ENCODE measurements at places on chromosomes 7 and 10. TPM values are rescaled to one million over a fixed set of nuclear protein-coding genes. Genes with fewer than 3 reads are reported as not detected.

DNA sequence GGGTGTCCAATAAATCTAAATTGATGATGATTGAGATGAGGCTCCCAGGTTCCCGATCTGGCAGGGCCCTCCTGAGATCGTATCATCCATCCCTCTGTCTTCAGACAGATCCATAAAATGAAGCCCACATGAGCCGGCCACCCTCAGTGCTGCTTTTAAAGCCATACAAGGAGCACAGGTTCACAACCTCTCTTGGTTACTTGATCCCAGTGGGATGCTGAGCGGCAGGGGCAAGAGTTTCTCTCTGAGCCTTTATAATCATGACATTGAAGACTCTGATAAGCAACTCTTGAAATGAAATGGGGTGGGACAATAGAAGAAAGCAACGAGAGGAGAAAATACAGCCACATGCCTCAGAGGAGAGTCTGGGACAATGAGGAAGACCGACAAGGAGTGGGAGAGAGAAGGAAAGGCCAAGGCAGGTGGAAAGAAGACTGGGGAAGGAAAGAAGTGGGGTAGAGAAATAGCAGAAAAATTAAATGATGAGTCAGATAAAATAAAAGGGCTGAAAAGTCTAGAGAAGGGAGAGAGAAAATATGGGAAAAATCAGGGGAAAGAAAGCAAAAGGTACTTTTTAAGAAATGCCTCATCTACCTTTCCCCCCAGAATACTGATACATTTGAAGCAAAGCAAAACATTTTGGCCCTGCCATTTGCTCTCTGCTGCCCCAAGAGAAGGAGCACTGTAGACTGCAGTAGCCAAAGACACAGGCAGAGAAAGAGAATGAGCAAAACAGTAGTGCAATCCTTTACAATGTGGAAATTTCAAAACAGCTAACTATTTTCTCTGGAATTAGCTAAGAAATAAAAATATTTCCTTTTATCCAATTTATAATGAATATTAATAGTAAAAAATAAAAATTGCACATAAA, 14.6 kb downstream of the GBX1 start:
- DNase-seq, result no peak

- DNase-seq, result no peak
Measured at GRCh38 chr7:88092676-88092999, 127.2 kb downstream of the SRI start.

Gene PRPS1L1
- total RNA-seq, result not detected

DNA sequence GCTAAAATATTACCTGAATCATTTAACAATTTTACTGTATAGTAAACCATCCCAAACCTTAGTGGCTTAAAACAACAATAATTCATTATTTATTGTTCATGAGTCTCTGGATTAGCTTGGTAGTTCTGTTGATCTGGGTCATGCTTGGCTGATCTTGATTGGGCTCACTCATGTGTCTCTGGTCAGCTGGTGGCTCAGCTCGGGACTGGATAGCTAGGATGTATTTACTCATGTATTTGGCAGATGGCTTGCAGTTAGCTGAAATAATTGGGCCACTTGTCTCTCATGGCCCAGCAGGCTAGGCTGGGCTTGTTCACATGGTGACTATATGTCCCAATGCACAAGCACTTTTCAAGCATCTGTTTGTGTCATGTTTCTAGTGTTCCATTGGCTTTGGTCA, 262.8 kb downstream of the BBS9 start:
- no peak for DNase-seq

Gene SYT15B
- 1.2 TPM for total RNA-seq

All from heart left ventricle (tissue), 16 donors.